ENCODE measurements at places on chromosomes 7 and 10. TPM values are rescaled to one million over a fixed set of nuclear protein-coding genes. Genes with fewer than 3 reads are reported as not detected.

SRRM3 gene
- total RNA-seq: 0.27 TPM

DNA sequence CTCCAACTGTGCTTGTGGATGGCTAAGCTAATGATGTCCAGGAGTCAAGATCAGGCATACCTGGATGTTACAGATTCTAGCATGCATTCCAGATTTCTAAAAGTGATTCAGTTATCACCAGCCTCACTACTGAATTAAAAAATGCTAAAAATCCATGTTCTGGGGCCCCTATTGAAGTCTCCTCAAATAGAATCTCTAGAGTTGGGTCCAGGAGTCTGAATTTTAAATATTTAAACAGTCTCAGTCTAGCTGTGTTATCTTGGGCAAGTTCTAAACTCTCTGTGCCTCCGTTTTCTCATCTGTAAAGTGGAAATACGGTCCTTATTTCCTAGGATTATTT is 5.0 kb downstream of the ARID5B start:
- no peak for DNase-seq

DNA sequence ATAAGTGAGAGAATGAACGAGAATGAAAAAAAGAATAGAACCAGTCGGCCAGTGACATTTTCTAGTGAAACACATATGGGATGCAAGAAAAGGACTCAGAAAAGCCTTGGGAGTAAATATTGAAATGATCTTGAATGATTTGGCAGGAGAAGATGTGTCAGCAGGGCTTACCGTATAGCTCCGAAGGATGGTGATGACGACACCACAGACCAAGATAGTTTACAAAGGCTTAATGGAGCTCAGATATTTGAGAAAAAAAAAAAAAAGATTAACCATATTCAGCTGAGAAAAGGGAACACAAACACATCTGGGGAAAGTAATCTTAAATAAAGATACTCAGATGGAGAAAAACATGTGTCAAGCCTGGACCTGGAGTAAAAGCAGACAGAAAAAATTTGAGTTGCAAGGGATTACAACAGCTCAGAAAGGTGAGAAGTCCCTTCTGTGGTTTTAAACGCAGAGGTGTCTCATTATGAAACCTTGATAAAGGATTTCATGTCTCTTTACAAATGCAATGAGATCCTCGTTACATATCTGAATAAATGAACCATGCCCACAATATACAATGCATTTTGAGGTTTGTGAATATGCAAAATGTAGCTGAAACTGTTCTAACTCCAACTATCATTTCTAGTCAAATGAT is 36.0 kb downstream of the DNAJB9 start:
- no peak for DNase-seq

GRCh38 chr7:18357691-18358090 is 137.9 kb upstream of the HDAC9 start:
- peak; percentile 52 for DNase-seq

GRCh38 chr10:21496343-21497176 is 28.9 kb downstream of the SKIDA1 start:
- DNase-seq: peak; percentile 46

DNA sequence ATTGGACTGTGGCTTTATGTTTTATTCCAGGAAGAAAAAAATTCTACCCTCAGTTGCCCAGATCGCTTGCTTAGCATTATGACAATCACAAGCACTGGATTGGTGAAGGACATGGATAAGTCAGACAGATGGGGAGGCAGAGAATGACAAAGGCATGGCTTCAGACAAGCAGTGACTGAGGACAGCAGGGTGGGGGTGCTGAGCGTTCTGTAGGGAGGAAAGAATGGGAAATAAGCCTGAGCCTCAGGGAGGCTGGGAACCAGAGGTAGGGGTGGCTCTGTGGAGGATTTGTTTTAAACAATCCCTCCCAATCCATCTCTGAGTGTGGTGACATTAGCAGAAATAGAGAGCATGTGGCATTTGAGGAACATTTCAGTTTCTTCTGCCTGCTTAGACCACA is 896.9 kb downstream of the CCSER2 start:
- DNase-seq: no peak

MRPL43 gene
- total RNA-seq: 80.2 TPM

C10orf105 gene
- total RNA-seq: not detected

GRCh38 chr10:112131996-112132395 is 51.6 kb downstream of the GPAM start:
- DNase-seq: no peak

- DNase-seq: peak; percentile 14
These were observed 2.5 kb downstream of the CHRM2 start for GRCh38 chr7:136870866-136871487.

GRCh38 chr10:69630651-69631400 is 779 bp downstream of the FAM241B start:
- DNase-seq: no peak

GOLGA7B gene
- not detected for total RNA-seq

DNA sequence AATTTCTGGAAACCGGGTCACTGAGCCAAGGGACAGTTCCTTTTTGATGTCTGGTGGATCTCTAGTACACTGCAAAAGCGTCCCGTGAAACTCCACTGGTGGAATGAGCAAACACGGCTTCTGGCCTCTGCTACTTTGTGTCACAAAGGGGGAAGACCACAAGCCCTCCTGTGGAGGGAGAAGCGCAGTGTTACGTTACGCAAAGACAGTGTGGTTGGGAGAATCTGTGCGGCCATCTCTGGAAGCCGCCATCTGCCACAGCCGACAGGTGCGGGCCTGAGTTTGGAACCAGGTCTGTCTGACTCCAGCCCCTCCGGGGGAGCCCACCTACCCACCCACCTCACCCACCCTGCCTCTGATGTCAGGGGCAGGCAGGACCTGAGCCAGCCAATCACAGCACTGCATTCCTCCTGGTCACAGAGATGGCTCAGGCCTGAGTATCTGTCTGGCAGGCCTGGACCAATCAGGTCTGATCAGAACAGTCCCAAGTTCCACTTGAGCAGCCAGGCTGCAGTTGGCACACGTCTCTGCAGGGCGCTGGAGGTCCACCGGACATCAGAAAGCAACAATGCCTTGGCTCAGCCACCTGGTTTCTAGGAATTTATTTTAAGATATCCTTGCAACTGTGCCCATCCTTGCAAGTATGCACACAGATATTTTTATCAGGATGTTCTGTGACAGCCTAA is 3.0 kb upstream of the CYP2W1 start:
- peak; percentile 17 for DNase-seq

SPDYE18 gene
- not detected for total RNA-seq

Measured in M059J (cell line).